Stimulated activated CD4-positive, alpha-beta T cell treated with anti-CD3 and anti-CD28 coated beads, Interleukin-4, amount 100 ng/mL, for 24 hours (primary cell): ENCODE measurements at places on chromosomes 1 and 21.

- no peak for DNase-seq
These were observed 13.5 kb upstream of the PPP1R8 start for GRCh38 chr1:27816921-27817630.

DNA sequence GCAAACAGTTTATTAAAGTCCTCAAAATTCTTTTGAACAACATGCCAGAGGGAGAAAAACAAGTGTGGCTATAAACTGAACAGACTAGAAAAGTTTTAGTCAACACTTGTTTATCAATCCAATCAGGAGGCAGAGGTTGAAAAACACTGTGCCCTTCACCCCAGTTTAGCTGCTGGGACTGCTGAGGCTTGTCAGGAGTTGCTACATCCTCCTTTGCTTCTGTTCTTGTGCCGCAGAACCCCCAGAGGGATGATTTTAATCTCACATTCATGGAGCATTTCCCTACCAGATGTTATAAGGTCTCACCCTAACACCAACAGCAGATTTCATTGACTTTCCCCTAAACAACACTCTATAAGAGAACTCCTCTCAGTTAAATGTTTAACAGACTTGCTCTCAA, 321.2 kb downstream of the VAV3 start:
- no peak for DNase-seq

DNA sequence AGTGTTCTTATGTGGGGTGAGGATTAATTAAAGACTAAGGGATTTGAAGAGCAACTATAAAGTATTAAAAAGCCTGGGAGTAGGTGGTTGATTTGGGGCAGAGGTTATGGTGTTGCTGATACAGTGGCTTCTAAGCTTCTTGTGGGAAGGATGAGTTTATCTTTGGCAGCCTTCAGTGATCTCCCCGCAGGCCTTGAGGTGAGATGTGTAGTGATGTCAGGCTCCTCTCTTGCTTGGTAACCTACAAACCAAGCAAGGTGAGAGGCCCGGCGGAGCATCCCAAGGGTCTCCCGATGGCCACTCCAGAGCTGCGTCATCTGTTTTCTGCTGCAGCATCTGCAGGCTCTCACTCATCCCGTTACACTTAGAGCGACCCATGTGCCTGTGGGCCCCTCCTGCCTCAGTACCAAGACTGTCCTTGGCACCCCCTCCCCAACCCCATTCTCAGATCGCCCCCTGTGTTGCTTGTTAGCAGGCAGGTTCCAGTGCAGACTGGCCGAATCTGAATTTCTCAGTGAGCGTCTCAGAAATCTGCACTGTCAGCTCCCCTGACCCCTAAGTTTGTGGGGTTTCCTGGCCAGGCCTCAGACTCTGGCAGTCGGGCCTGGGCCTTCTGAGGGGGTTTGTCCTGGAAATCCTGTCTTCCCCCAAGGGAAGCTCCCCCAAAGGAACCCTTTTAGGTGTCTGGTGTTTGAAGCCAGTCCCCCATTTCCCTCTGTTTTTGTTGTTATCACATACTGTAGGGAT, 77.9 kb downstream of the GALNT2 start:
- DNase-seq = no peak

GRCh38 chr1:24640288-24640687, 2.8 kb upstream of the SRRM1 start:
- no peak for DNase-seq

DNA sequence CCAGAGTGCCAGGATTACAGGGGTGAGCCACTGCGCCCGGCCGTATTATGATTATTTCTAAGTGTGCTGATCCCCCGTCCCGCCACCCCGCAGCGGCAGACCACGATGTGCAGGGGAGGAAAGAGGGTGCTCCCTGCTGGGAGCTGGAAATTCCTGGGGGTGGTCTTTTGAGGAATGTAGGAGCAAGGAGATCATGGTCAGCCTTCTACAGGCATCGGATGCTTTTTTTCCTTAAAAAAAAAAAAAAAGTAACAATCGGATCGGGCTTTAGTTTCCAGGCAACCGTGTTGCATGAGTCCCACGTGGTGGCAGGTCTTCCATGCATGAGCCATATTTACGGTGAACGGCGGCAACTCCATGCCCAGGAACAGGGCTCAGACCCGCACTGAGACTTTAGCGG, 74.2 kb upstream of the COX20 start:
- DNase-seq = no peak

DNA sequence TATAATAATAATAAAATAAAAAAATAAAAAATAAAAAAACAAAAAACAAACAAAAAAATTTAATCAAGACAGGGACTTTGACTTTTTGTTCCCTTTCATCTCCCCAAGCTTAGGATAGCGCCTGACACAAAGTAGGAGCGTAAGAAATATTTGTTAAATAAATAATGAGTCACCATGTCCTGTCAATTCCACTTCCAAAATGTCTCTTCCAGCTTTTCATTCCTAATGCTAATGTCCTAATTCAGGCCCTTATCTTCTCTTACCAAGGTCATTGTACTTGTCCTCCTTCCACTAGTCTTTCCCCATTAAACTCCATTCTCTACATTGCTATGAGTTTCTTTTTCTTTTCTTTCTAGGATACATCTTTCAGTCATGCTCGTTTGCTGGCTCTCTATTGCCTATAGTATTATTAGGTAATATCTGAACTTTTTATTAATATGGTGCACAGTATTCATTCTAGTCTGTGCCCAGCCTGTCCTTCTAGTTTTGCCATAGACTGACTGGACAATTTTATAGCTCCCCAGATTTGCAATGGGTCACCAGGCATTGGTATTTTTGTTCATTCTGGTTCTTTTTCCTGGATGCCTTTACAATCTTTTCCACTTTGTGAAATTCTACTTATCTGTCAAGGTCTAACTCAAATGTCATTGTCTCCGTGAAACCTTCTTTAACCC, 11.4 kb downstream of the NEXN start:
- DNase-seq = no peak

- DNase-seq = no peak
These were observed 195.9 kb downstream of the CYYR1 start for GRCh38 chr21:26377111-26377694.

DNA sequence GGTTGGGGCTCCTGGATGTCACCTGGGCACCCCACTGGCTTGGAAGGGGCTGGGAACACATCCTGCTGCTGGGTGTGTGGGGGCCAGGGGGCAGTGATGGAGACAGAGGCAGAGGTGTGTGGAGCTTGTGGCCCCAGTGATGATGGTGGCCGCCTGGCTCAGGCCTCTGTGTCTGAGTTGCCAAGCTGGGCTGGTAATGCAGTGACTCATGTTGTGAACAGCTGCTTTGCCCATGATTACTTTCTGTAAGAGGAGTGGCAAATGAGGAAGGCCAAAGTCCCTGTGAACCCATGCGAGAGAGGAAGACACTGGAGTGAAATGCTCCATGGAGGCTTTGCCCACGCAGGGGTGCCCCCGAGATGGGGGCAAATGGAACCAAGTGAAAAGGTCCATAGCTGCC, 86.8 kb downstream of the KCNJ6 start:
- no peak for DNase-seq

GRCh38 chr1:18021242-18021641, 86.4 kb upstream of the IGSF21 start:
- DNase-seq = no peak

DNA sequence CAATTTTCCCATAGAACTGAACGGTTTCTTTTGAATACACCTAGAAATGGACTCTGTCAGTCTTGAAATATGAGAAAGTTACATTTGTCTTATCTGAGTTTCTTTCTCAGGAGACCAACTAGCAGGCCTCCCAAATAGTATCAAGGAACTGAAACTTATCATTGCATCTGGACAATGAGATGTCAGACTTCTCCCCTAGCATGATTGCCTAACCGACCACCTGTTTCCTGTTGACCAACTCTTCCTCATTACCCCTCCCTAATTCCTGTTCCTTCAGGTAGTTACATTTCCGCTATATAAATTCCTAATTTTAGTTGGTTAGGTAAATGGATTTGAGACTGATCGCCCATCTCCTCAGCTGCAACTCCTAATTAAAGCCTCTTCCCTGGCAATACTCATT, 1587.3 kb downstream of the NCAM2 start:
- DNase-seq = no peak

DNA sequence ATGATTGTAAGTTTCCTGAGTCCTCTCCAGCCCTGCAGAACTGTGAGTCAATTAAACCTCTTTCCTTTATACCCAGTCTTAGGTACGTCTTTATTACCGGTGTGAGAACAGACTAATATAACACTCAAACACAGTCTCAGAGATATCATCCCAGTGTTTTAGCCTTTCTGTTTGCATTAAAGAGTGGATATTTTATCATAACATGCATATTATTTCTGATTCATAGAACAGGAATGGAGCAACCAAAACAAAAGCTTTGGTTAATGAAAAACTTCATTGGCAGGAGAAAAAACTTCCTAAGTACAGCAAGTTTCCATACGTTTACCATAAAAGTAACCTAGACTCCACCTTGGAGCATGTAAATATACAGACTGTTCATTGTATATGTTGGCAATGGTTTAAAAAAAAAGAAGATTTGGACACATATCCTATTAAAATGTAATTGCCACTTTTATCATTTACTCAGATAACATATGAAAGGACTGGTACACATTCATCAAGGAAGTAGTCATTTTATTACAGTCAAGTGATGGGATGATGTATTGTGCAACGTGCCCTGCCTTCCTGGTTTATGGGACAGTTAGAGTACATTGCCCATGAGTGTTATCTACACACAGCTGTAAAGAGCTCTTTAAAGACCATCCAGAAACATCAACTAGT, 144.8 kb downstream of the ETS2 start:
- no peak for DNase-seq

- no peak for DNase-seq
These were observed 33.9 kb upstream of the ASPM start for GRCh38 chr1:197180252-197180878.

DNA sequence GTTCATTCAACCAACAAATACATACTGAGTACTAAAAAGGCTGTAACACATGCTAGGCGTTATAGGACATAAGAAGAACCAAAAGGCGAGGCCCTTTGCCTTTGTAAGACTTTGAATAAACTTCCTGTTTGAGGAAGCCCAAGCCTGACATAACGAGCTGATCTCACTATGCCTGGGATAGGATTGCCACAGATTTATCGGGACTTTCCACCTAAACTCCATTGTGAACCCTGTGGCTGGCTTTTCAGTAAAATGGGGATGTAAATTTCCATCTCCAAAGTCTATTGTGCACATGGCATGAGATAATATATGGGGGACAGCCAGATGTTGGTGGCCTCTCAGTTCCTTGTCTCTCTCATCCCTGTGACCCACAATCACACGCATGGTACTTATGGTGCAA, 41.9 kb downstream of the LMO4 start:
- DNase-seq = no peak

DNA sequence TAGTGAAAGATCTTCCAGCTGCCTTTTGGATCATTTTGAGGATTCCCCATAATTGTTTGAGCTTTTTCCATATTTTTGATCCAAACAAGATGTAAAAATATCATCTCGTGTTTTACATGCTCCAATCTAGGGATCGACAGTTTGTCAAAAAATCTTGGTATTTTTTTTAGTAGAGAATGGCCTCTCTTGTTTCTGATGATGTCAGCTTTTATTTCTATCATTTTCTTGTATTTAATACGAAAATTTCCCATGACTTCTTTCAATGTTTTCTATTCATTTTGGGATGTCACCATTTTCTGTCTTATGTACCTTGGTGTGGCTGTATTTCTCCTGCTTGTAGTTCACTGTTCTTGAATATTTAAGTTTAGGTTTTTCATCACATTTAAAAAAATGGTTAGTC, 812.0 kb upstream of the NCAM2 start:
- DNase-seq = no peak

DNA sequence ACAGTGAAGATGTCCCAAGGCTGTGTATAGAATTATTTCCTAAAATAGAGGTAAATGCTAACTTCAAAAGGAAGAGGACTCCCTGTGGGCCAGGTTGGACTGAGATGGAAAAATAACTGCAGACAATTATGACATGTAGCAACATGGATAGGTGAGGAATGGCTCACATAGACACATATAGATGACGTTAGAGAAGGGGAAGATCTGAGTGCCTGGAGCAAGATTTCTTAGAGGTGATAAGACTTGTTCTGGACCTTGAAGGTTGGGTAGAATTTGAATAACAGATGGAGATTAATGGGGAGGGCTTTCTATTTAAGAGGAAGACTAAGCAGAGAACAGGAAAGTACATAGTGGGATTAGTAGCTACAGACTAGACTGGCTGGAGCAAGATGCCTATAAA, 76.9 kb downstream of the C1orf21 start:
- no peak for DNase-seq

GRCh38 chr1:55726994-55727393, 511.8 kb upstream of the USP24 start:
- DNase-seq = no peak

DNA sequence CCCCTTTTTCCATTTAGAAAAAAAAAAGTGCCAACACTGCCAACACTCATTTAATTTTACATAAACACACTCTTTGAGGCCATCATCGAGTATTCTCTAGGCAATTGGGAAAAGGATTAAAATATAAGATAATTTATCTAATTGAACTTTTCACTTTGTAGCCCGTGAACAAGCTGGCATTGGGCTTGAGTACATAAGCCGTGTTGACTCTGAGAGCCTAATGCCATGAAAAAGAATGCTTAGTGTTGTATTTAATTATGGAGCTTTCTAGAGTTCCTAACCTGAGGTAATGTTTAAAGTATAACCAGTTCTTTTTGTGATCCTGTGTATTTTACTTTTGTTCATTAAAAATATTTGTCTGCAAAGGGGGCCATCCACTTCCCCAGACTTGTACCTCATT, 193.8 kb downstream of the LYPLAL1 start:
- no peak for DNase-seq

GRCh38 chr21:45554477-45555175, 12.4 kb upstream of the SLC19A1 start:
- DNase-seq = peak; percentile 86

DNA sequence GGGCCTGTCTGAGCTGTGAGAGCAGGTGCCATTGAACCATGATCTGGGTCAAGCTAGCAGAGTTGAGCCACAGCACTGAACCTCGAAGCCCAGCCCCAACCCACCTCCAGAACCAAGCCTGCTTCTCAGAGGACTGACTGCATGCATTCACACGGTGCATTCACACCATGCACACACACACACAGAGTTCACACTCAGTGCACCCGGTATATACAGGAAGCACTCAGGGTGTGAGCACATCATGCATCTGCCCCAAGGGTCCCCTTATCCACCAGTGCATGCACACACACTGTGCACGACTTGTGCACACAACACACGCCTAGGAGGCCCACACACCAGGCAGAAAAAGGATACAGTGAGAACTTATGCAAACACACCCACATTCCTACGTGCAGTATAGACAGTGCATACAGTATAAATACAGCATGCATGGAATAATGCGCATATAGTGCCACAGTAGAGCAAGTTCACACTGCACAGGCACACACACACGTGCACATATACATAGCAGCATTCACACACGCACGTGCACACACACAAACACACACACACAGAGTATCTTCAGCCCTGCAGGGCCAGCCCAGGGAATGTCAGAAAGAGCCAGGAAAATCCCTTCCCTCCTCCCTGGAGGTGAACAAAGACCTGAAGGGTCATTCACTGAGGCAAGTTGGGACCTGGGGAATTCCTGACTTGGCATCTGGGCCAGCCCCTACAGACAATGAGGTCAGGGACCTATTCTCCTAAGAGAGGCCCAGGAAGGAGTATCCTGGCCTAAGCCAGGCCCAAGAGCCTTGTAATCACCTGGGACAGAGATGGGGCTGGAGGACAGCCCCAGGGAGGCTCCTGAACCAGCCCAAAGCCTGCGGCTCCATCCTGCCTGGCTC, 42.1 kb downstream of the CAMK2N1 start:
- no peak for DNase-seq
